ENCODE measurements at places on chromosomes 12 and 14.

DNA sequence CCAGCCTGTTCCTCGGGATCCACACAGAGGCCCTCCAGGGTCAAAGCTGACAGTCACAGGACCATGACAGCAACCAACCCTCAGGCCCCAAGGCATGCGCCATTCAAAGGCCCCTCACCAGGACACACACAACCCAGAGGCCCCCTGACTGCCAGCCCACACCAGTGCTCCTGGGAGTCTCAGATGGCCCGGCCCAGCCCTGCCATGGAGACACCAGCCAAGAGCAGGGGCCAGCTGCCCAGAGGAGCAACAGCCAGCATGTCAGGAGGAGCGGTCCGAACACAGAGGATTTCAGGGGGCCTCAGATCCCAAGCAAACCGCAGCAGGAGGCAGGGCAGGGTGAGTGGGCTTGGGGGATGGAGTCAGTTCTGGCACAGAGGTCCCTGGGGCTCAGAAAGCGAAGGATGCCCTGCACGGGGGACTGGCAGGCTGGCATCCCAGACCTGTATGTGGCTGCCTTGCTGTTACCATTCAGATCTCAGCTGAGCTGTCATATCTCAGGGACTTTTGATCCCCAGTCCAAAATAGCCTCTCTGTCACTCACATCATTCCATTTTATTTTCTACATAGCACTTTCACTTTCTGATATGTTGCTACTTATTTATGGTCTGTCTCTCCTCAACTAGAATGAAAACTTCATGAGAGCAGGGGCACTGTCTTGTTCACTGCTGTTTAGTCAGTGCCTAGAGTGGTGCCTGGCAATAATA is 4.8 kb downstream of the TMEM229B start:
- DNase-seq, result no peak

GRCh38 chr12:74193191-74193590 is 344.4 kb upstream of the ATXN7L3B start:
- DNase-seq, result no peak

- DNase-seq, result peak; percentile 48
Observed at GRCh38 chr14:51774209-51774608, 86.2 kb upstream of the GNG2 start.

GRCh38 chr12:34603382-34604035 is 581.2 kb downstream of the ALG10 start:
- DNase-seq, result peak; percentile 8

DNA sequence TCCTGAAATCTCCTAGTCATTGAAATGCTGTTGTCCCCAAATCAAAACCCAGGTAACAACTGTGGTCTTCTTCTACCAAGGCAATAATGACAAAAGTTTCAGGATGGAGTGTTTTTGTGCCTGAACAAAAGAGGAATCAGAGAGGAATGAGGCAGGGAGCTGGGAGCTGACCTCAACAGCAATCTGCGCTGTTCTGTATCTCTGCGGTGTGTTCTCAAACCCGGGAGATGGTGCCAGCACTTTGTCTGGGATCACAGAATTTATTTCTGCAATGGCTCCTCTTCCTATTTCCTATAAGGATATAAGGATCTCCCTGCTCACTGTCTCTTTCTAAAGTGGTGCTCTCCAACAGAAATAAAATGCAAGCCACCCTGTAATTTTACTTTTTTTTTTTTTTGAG is 449 bp upstream of the GLT8D2 start:
- DNase-seq, result no peak
